ENCODE measurements at places on chromosomes 5 and 9.

GRCh38 chr9:21591221-21592062 lies 109.3 kb upstream of the IFNE start:
- peak; percentile 98 for DNase-seq

DNA sequence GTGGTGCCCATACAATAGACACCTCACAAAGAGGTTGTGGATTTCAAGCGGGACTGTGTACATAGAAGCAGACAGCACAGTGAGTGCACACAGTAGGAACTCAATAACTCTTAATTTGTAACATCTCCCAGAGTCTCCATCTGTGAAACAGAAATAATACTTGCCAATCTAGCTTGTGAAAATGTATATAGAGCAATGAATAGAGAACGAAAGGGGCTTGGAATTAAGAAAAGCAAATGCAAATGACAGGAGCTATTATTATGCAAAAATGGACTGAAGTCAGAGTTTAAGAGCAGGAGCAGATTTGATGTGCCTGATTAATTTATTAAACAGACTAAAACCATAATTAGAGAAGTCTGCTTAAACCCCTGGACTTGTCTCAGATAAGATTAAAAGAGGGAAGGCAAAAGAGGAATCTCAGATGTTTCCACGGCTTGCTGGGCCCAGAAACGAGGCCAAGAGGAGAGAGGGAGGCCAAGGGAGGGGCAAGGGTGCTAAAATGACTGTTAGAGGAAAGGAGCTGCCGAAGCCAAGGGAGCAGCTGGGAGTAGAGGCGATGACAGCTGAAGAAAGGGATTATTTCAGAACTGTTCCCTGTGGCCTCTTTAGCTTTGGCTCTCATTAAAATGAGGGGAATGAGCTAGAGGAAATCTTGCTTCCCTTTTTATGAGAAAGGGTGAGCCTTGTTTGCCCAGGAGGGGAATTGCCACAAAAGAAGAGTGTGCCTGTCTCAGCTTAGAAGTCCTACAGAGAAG lies 72.1 kb downstream of the FEM1C start:
- DNase-seq = no peak

- peak; percentile 81 for DNase-seq
Observed at GRCh38 chr5:131328536-131329285, 64.9 kb downstream of the CDC42SE2 start.

GRCh38 chr5:57653636-57654290 lies 171.2 kb upstream of the ACTBL2 start:
- DNase-seq = no peak

DNA sequence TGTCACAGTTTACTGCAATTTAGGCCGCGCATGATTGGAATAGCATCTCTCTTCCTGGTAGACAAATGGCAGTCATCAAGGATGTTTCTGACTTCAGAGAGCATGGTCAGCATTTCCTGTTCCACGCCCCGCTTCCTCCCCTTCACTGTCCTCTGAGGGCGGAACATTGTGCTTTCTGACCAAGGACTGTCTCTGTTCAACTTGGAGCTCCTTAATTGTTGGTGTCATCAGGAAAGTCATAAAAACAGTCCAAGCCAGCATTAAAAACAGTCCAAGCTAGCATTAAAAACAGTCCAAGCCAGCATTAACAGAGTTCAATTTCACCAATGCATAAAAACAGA lies 301.3 kb upstream of the IRX4 start:
- DNase-seq = no peak

DNA sequence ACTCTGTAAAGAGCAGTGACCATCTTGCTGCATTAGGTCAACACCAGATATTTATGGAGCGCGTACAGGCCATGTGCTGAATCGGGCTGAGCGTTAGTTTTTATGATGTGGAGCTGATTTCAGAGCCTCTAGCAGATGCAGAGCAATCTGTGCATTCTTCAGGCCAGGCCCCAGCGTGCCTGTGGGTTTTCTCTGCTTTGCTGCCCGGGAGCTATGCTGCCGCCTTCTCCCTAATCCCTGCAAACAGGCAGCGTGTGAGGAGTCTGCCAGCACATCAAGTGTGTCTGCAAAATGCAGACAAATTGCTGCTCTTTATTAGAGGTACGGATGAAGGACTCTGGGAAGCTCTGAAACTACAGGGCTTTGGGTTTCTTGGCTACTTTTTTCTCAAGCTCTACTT lies 170.0 kb downstream of the NTRK2 start:
- peak; percentile 60 for DNase-seq

- DNase-seq = no peak
Observed at GRCh38 chr9:4922730-4923129, 62.3 kb upstream of the JAK2 start.

DNA sequence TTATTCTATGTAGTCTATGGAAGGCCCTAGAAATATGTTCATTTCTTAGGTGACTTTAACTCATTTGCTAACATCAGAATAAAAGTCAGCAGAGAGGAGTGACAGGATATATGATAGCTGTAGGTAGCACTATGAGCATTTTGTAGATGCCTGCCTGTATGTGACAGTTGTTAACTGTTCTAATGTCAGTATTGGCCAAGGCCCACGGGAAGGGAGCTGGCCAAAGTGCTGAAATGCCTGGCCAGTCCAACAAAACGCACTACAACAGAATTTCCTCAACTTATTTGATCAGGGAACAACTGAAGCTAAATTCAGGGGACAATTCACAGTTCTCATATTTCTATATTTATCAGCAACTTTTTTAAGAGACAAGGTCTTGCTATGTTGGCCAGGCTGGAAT lies 20.8 kb downstream of the SV2C start:
- peak; percentile 61 for DNase-seq

DNA sequence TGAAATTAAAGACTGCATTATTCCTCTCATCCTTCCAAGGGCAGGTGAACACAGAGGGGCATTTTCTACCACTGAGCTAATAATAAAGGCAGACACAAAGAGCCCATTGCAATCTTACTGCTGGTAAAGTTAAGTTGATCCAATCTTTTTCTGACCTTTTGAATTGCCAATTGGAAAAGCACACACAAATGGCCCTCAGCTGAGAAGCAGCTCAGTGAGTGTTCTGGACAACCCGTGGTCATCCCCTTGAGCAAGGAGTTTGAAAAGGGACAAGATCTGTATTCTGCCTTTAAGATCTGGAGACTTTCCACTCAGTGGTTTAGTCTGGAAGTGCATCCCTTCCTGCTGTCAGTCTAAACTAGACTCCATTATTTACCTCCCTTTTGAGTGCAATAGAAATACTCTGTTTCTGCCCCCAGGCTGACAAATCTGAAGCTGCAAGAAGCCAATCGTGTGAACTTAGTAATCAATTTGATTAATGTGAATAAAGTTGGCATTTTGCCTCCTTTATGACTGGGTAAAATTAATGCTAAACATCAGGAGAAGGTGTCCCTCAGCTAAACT lies 835.7 kb downstream of the MAT2B start:
- DNase-seq = no peak

DNA sequence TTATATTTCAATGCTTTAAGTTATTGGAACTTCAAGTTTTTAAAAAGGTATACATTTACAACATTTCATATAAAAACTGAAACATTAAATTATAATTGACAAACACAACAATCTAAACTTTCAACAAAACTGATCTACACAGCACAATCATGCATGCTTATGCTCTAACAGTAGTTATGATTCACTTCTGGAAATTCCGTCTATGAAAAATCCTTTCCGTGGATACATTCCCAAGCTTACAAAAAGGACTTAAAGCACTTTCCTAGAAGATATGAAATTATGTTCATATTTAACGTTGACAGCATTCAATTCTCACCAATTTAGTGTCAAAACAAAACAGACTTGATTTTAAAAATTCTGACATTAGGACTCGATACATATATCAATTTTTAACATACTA lies 3.7 kb downstream of the HNRNPH1 start:
- no peak for DNase-seq

DNA sequence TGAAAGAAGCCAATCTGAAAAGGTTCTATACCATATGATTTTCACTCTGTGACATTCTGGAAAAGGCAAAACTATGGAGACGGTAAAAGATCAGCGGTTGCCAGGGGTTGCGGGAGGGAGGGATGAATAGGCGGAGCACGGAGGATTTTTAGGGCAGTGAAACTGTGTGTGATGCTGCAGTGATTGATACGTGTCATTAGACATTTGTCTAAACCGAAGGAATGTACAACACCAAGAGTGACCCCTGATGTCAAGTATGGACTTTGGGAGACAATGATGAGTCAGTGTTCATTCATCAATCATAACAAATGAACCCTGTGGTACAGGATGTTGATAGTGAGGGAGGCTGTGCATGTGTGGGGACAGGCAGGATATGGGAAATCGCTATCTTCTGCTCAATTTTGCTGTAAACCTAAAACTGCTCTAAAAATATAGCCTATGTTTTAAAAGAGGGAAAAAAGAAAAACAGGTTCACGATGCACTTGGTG lies 34.4 kb downstream of the ERGIC1 start:
- DNase-seq = peak; percentile 51

- no peak for DNase-seq
Observed at GRCh38 chr5:139787257-139787567, 8.4 kb upstream of the PSD2 start.

DNA sequence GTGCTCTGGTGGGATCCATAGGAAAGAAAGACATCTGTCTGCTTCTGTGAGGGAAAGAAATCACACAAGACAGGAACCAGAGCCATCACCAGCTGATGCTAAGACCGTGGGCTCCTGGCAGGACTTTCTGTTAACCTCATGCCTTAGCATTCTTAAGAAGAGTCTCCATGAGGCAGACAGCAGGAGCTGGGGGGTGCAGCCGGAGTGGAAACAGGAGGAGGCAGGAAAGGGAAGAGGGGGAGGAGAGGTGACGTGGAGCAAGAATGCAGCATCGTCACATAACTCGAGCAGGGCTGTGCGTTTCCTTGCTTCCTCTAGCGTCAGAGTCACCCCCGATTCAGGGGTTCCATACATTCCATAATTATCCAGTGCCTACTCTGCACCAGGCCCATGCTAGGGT lies 53.6 kb downstream of the ERGIC1 start:
- no peak for DNase-seq

DNA sequence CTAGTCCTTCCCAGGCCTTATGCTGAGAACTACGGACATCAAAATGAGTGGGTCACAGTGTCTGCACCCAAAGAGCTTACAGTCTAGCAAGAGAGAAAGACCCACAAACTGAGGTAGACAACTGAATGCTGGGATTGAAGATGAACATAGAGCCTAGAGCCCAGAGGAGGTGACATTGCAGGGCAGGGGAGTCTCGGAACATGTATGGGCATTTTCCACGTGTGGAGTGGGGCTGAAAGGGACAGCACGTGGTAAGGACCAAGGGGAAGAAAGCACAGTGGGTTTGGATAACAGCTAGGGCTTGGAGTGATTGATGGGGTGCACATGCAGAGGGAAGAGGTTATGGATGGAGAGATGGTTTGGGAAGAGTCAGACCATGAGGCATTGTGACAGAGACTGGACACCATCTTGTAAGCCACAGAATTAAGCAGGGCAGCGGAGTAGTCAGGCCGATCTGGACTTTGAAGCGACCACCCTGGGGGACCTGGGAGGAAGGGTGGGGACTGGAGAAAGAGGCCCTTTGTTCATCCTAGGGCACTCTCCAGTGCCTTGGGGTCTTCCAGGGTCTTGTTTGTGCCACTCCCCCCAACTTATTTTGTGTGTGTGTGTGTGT lies 47.5 kb upstream of the SH3PXD2B start:
- DNase-seq = no peak

DNA sequence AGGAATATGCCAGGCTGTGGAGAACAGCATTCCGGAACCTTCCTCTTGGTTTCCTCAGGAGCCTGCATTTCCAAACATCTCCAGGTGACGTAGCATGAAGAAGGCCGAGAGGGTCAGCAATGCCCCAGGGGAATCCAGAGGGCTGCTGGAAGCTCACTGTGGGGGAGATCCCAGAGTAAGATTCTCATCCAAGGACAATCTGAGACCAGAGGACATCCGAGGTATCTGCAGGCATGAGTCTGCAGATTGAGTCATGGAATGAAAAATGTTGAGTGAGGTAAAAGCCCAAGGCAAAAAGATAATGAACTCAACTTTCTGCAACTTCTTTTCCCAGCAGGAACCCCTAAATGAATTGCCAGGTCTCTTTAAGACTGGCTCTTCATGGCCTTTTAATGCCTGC lies 73.5 kb downstream of the KIF4B start:
- peak; percentile 77 for DNase-seq

DNA sequence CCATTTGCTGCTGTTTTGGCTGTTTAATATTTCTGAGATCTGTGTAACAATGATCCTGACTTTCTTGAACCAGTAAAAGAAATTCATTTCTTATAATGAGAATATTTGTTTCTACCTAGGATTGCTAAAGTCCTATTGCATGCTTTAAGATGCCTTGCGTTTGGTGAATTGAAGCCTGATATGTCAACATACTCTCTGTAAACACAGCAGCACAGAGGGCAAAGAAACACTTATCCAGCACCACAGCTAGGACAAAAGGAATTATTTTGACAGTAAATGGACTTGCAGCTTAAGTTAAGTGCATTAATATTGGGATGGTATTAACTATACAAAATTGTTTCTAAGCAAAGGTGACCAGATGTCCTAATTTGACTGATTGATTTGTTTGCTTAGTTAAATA lies 2031.2 kb upstream of the CDH6 start:
- no peak for DNase-seq

DNA sequence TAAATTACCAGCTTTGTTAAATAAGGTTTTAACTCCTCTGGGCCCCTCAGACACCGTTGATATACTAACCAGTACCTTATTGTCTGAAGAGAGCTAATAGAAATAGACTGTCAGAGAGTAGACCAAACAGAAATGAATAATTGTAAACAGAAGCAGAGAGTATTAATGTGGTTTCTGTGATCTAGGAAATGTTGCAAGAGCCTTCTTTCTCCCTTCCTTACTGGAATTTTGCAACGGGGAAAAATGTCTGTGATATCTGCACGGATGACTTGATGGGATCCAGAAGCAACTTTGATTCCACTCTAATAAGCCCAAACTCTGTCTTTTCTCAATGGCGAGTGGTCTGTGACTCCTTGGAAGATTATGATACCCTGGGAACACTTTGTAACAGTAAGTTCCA lies 5.1 kb downstream of the TYRP1 start:
- DNase-seq = peak; percentile 33

GRCh38 chr5:68729678-68730077 lies 364.1 kb upstream of the SLC30A5 start:
- DNase-seq = no peak

DNA sequence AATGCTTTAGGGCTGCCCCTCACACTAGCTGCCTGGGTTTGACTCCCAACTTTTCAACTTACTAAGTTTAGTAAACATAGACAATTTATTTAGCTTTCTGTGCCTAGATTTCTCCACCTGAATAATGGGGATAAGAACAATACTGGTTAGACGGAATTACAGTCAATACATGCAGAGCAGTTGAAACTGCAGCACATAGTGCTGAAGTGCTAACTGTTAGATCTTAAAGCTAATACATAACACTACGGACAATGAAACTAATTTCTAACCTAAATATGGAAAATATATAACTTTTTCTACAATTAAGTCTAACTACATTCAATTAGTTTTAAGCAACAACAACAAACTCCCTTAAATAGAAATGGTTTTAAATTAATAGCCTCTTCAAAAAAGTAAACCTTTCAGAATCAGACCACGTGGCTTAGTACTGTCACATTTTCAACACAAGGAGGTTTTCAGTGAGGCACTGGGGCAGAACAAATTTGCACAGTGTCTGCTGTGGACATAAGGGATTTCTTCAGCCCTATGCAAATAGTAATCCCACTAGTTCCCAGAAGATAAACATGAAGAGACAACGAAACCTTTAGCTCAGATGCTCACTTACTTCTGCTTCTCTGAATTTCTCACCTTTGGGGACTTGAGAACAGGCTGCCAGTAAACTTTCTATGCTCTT lies 293.4 kb downstream of the EDIL3 start:
- no peak for DNase-seq
